ENCODE measurements at places on chromosomes 13 and 19.

DNA sequence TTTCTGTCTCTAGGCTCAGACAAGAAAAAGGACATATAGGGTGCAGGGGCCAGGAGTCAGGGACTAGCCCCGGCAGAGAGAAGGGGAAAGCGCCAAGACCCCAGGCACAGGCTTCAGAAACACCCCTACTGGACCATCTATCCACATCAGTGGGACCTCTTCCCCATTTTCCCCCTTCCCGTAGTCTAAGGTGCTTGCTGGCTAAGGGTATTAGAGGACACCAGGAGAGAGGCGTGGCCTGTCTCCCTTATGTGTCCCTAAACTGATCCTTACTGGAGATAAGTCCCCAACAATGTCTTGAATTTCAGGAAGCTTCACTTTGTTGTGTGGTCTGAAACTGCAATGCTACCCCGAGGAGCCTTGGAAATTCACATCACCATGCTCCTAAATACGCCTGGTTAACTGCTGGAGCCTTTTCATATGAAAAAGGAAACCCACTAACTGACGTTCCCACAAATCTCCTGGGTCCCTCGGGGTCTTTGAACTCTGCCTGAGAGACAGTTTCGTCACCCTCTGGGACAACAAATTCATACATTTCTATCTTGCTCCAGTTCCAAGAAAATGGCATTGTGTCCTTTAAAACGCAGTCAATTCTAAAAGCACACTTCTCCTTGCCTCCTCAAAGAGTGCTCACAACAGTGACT lies 197.7 kb downstream of the COL4A1 start:
- DNase-seq = no peak

- DNase-seq = peak; percentile 15
Observed at GRCh38 chr19:56091066-56091490, 30.0 kb downstream of the ZNF787 start.

DNA sequence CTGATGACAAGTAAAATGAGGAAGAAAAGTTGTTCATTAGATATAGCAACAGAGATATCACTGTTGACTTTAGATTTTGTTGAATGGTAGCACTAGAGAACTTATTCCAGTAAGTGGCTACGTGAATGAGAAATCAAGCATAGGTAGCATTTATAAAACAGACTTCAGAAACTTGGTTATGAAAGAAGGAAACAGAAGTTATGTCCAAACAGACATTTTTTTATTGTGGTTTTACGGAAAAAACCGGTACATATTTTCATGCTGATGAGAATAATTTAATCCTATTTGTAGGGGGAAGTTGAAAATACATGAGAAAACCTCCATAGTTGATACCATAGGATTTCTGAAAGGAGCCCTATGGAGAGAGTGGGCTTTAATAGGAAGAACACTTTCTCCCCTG lies 325.7 kb upstream of the SLC10A2 start:
- DNase-seq = no peak

DNA sequence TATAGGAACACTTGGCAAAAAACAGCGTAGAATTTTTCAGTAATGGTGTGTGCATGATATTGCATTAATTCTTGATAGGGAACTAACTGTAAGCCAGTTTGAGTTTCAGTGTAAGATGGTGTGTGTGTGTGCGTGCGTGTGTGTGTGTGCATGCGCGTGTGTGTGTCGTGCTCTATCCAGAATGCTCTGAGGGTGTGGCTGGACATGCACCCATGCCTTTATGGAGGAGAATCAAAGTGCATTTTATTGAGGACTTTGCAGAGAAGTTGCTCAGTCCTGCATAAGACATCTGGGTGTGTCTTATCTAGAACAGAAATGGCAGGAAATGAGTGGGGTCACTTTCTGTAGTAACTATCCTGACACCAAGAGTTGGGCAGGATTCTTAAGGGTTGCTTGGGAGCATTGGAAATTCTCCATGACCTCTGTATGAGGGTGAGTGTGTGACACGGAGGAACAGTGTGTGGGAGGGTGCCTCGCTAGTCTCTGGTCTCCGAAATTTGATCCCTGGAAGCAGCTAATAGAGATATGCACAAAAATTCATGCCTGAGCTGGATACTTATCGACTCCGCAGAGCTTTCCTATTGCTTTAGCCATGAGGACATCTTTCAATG lies 252.2 kb downstream of the TSHZ3 start:
- DNase-seq = no peak

GRCh38 chr13:27975564-27976361 lies 6.6 kb upstream of the CDX2 start:
- no peak for DNase-seq

- no peak for DNase-seq
Observed at GRCh38 chr19:44649578-44650145, 6.0 kb downstream of the PVR start.

DNA sequence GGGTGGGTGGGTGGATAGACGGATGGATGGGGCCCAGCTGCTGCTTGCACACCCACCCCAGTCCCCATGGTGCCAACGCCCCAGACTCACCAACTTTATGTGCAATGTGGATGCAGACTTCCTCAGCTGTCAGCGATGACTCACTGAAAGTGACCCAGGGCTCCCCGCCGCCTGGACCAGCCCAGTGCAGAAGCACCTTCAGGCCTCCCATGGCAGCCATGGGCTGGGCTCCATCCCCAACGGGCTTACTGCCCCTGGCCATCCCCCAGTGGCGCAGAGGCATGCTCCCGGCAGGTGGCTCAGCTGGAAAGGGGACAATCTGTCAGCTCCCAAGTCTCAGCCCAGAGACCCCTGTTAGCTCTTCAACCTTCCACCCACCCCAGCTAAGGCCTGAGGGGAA lies 2.2 kb downstream of the TYK2 start:
- no peak for DNase-seq

DNA sequence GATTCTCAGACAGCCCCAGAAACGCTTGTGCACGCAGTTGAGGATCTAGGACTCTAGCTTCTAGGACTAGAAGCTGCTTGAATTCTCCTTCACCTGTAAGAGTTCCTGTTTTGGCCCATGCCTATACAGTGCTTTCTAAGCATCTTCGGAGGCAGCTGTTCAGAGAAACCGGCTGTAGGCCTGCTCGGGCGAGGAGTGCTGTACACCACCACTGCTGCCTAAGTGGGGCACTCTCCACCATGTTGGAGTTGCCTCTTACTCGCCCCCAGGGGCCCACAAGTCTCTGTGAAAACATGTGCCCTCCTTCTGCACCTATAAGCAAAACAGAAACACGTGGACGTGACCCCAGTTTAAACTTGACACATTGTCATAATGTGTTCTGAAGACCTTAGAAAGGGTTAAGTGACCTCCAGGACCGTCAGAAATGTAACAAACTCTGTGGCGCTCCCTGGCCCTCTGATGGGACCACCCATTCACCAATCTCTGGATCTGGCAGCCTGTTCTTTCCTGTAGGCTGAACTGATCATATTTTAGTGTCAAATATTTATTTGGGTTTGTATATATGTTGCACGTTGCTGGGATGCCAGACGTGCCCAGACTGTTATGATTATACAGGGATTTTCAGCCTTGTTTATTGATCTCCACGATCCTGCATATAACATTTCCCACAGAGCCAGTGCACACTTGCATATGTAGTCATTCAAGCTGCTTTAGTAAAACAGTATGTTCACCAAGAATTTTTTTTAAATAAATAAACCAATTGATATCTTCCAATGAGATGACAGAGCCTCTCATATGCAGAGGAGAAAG lies 60.8 kb downstream of the C13orf42 start:
- DNase-seq = no peak

GRCh38 chr13:43157796-43158195 lies 134.4 kb downstream of the DNAJC15 start:
- DNase-seq = no peak

- no peak for DNase-seq
Observed at GRCh38 chr13:51980908-51981307, 30.3 kb downstream of the ATP7B start.

DNA sequence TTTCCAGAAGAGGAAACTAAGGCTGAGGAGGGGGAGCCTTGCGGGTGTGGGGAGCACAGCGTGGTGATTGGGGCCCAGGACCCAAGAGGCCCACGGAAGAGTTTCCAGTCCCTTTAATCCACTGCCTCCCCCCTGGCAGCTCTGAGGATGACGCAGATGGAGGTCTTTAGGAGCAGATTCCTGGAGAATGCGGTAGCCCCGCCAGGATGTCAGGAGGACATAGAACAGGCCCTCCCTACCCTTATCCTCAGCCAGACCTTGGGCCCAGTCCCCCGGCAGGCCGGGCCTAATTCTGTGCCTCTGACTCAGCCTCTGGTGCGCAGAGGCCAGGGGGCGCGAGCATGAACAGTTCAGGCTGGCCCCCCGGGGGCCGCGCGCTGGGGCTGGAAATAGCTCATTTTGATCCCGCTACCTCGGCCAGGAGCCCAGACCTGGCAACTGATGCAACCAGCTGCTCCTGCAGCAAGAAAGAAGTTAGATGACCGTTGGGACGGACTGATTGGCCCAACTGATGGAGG lies 461 bp upstream of the HSPB6 start:
- peak; percentile 70 for DNase-seq

DNA sequence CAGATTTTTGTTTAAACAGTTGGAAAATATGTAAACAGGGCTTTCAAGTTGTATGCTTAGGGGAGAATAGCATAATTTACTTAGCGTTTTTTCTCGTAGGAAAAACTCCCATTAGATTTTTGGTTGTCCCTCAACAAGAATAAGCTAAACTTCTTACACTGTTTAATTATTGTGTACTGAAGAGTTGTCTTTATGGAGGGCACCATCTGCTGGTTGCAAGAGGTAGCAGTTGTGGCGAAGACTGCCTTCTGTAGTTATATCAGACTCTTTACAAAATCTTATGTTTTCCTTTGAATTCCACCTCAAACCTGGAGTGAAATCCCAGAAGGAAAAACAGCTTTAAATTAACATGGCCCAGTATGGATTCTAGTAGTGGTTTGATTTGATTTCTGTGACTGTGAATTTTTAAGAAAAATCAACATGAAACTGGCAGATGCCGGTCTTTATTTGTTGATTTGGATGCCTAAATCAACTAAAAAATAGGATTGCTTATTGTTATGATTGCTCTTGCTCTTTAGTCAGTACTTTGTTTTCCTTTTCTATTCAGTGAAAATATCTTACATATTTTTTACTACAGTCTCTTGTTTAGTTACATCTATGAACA lies 53.4 kb downstream of the PDS5B start:
- peak; percentile 62 for DNase-seq

DNA sequence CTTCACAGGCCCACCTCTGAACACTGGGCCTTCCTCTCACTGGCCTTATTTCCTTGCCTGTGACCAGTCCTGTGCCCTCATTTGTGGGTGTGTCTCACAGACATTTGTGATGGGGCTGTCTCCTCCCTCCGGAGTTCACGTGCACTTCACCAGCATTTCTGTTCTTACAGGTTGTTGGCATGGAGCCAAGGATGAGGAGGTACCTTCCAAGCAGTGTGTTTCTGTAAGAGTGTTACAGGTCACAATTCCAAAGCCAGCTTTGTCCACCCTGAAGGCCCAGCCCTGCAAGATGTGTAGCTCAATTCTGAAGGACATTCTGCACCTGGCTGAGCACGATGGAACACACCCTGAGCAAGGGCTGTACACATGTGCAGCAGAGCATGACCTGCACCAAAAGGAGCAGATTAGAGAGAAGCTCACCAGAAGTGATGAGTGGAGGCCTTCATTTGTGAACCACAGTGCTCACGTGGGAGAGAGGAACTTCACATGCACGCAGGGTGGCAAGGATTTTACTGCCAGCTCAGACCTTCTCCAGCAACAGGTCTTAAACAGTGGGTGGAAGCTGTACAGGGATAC lies 8.1 kb downstream of the ZNF749 start:
- DNase-seq = no peak

- no peak for DNase-seq
Observed at GRCh38 chr13:27917121-27917947, 2.5 kb upstream of the PDX1 start.

GRCh38 chr13:100596516-100596915 lies 7.9 kb upstream of the GGACT start:
- no peak for DNase-seq

DNA sequence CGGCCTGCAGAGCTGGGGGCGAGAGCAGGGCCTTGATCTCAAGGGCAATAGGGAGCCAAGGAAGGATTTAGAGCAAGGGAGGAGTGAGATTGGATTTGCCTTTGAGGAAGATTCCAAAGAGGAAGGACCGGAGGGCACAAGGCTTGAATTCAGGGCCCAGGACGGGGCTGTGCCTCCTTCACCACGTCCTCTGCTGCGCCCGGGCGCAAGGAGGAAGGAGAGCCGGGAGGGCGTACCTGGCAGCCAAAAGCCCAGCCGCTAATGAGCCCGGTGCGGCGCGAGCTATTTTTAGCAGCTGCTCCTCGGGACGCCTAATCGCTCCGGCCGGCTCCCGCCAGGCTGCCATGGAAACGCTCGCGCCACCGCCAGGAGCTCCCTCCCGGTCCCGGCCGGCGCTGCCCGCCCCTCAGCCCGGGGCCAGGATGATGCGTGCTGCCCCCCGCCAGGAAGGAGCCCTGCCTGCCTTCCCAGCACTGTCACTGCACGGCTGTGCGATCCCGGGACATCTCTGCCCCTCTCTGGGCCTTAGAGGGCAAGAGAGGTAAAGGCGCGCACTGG lies 31.3 kb downstream of the TINCR start:
- DNase-seq = peak; percentile 24

DNA sequence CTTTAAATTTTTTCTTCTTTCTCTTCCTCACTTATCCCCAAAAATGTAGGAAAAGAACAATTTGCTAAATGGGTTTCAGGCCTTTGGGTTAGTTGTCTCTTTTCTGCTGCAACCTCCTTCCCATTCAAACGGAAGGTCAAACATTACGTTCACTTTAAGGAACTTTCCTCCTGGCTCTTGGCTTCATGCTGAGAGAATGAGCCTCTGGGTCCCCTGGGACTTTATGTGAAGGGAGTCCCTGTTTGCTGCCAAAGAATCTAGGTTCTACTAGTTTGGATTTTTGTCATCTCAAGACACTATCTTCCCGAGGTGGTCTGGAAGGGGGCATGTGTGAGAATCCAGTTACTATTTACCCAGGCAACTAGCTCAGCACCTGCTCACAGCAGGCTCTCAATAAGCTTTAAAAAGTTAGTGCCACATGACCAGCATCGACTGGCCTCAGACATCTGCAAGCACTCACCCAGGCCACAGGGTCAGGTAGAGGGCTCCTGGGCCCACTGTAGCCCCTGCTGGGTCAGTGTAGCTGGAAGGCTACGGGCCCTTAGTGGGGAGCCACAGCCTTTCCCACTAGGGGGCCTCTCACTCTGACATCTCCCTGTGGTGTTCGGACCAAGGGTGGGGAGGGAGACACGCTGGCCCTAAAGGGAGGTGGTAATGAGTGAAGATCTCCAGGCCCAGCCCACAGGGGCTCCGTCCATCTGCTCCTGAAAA lies 40.5 kb downstream of the FAM124A start:
- no peak for DNase-seq

Measured in anterior cingulate cortex (tissue), 58 donors.